ENCODE measurements at places on chromosomes 3 and 15.
A peak's percentile ranks its signal among the peaks of the same experiment; 100 is the strongest.

DNA sequence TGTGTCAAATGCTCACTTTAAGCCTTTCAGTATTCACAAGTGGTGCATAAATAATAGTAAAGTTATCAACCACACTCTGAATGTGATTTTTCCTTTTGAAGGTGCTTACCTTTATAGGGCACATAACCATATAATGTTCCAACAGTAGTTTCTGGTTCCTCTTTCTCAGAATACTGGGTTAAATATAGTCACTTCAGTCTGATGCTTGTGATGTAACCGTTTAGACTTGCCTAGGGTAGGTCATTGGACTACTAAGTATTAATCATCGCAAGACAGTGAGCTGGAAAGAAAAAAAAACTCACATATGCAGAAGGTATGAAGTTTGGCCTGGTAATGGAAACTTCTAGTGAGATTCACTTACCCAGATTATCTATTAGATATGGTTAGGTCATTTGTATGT, 1.9 kb downstream of the KBTBD8 start:
- H3K36me3 ChIP-seq: no peaks in the 10 kb centered on the region
- H3K4me3 ChIP-seq: no peak overlapping the region
- no peaks in the 10 kb centered on the region for H3K27me3 ChIP-seq
- peak; percentile 87 for DNase-seq
- H3K27ac ChIP-seq: peak overlapping the region; percentile 36
- peaks cover 8% of the 10 kb centered on the region for H3K4me1 ChIP-seq

DNA sequence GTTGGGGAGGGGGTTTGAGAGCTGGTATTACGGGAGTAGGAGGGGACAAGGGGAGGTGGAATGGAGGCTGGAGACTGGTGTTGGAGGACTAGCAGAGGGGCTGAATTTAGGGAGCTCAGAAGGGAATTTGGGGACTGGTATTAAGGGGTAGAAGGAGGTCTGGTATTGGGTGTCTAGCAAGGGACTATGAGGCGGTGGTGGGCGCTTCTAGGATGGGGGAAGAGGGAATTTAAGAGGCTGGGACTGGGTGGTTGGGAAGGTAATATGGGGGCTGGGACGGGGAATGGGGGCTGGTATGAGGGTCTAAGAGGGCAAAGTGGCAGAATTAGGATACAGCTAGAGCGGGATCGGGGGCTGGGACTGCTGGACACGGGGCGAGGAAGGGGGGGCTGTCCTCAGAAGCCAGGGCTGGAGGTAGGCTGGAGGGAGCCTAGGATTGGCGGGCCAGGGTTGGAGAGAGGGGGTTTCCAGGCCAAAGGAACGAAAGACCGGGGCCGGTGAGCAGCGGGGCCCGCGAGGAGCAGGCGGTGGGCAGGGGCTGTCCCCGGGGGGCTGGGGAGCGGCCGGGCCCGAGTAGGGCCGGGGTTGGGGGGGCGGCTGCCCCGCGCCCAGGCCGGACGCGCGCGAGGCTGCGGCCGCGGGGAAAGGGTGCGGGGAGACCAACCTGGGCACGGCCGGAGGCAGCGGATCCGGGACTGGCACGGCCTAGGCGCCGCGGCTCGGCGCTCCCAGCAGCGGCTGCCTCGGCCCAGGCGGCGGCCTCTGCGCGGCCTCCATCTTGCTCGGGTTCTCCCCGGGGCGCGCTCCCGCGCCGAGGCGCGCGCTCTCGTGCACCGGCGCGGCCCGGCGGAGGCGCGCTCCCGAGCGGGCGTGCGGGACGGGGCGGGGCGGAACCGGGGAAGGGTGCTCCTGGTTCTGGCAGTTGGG, at the start of gene LHFPL4:
TSS of gene LHFPL4 (minus strand) at position 802 of the 927 bp plus-strand sequence. CDS start 1,143 bp downstream, outside the sequence.
- H3K27me3 ChIP-seq: peaks cover 9% of the 10 kb centered on the region
- no peak for DNase-seq
- H3K4me1 ChIP-seq: no peaks in the 10 kb centered on the region
- no peaks in the 10 kb centered on the region for H3K36me3 ChIP-seq
- H3K4me3 ChIP-seq: no peak within 1 kb of the TSS
- no peak within 1 kb of the TSS for H3K27ac ChIP-seq

DNA sequence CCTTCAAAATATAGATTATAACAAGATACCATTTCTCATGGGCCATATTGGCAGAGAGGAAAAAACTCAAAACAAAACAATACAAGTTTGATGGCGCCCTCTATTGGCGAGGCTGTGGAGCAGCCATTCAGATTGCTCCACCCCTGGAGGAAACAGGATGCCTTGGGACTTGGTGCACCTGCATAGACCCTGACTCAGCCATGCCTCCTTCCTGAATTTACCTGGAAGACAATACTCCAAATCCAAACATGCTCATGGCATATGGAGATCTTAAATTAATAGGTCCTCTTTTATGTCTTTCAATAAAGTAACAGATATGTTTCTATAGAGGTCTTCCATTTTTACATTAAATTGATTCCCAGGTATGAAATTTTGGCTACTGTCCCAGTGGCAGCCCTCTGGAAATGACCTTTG, 90.0 kb downstream of the APBA2 start:
- H3K36me3 ChIP-seq: no peaks in the 10 kb centered on the region
- no peaks in the 10 kb centered on the region for H3K4me1 ChIP-seq
- no peak overlapping the region for H3K27ac ChIP-seq
- H3K27me3 ChIP-seq: peaks cover 29% of the 10 kb centered on the region

- H3K27me3 ChIP-seq: no peaks in the 10 kb centered on the region
- no peak for DNase-seq
- no peaks in the 10 kb centered on the region for H3K4me1 ChIP-seq
Observed at GRCh38 chr15:55937040-55937439, 56.4 kb downstream of the NEDD4 start.

GRCh38 chr15:59150185-59150584, 45.2 kb downstream of the CCNB2 start:
- H3K4me1 ChIP-seq: peaks cover 13% of the 10 kb centered on the region
- H3K27ac ChIP-seq: no peak overlapping the region
- no peak overlapping the region for H3K4me3 ChIP-seq
- peaks cover 64% of the 10 kb centered on the region for H3K36me3 ChIP-seq
- DNase-seq: no peak

- peak within 1 kb of the TSS; percentile 54 for H3K4me3 ChIP-seq
- no peaks in the 10 kb centered on the region for H3K36me3 ChIP-seq
- H3K27ac ChIP-seq: no peak within 1 kb of the TSS
- H3K27me3 ChIP-seq: peaks cover 61% of the 10 kb centered on the region
- peak; percentile 53 for DNase-seq
Observed at GRCh38 chr3:141050576-141051442, at the start of gene SPSB4. Gene SPSB4 (plus strand): TSS chr3:141051347. CDS start chr3:141066105, 14,758 bp downstream.

DNA sequence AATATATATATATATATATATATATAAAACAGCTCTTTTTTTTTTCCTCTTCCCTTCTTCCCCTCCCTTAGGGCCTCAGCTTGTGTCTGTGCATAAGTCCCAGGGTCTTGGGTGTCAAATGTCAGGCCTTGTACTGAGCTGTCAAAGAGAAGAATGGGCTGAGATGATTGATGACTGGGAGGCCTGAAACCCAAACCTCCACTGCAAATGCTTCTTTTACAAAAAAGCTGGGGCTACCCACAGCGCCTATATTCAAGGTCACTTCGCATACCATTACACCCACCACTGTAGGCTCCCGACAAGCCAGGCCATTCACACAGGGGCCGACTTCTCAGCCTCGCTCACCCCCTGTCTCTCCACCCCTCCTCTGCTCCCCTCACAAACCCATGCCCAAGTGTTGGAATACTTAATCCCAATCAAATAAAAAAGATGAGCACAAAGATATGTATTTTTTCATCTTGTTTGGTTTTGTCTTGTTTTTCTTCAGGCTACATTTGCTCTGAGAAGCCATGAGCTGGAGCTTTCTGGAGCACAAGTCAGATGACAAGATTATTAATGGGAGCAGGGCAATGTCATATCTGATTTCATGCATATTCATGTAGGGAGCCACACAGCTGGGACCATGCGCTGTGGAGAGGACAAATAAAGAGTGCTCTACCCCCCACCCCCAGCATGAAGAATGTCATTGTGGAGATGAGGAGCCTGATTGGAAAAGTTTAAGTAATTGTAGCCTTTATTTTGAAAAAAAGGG, 614.4 kb upstream of the NR2F2 start:
- no peaks in the 10 kb centered on the region for H3K4me1 ChIP-seq
- H3K27ac ChIP-seq: no peak overlapping the region
- H3K4me3 ChIP-seq: no peak overlapping the region
- no peak for DNase-seq

GRCh38 chr3:31358473-31359070, 174.2 kb upstream of the STT3B start:
- no peaks in the 10 kb centered on the region for H3K27me3 ChIP-seq
- no peak overlapping the region for H3K4me3 ChIP-seq
- DNase-seq: no peak
- no peak overlapping the region for H3K27ac ChIP-seq

DNA sequence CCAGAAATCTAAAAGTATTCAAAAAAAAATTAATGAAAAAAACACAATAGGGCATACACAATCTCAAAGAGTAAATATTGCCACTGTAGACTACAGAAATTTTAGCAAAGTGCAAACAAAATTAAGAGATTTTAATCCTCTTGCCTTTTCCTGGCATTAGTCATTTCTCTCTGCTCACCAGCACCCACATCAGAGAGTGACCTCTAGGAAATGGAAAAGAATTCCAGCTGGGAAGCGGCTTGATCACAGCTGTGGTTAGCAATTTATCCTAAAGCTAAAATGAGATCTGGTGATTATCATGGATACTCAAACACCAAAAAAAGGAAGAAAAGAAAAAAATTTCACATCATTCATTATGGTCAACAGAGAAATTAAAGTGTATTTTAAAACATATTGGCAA, 7.5 kb downstream of the CSNK1G1 start:
- H3K27ac ChIP-seq: no peak overlapping the region
- peaks cover 52% of the 10 kb centered on the region for H3K4me1 ChIP-seq
- peak; percentile 43 for DNase-seq
- H3K4me3 ChIP-seq: no peak overlapping the region
- no peaks in the 10 kb centered on the region for H3K27me3 ChIP-seq

DNA sequence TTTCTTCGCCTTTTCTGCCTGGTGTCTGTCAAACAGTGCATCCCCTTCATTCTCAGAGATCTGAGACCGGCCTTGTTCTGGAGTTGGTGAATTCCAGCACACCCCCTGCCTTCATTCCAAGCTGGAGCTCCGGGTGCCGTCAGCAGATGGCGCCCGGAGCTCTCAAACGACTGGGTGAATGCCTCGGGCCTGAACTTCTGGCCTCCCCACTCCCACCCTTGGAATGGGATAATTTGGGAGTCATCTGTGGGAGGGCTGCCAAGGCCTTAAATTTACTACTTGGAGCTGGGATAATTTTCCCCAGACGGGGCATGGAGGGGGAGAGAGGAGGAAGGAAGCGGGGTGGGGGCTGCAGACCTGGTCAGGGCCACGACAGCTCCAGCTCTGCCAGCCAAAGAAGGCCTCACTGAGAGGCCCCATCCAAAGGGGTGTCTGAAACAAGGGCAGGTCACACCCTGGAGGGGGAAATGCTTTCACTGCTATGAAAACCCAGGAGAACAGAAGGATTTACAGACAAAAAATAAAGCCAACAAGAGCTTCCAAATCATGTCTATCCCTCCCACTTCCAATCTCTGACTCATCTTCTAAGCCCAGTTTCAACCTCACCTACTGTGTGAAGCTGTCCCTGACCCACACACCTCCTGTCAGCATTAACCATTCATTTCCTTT, 187.9 kb downstream of the OPA1 start:
- H3K4me3 ChIP-seq: no peak overlapping the region
- peak; percentile 90 for DNase-seq
- H3K4me1 ChIP-seq: peaks cover 12% of the 10 kb centered on the region
- H3K36me3 ChIP-seq: no peaks in the 10 kb centered on the region
- peak overlapping the region; percentile 65 for H3K27ac ChIP-seq

DNA sequence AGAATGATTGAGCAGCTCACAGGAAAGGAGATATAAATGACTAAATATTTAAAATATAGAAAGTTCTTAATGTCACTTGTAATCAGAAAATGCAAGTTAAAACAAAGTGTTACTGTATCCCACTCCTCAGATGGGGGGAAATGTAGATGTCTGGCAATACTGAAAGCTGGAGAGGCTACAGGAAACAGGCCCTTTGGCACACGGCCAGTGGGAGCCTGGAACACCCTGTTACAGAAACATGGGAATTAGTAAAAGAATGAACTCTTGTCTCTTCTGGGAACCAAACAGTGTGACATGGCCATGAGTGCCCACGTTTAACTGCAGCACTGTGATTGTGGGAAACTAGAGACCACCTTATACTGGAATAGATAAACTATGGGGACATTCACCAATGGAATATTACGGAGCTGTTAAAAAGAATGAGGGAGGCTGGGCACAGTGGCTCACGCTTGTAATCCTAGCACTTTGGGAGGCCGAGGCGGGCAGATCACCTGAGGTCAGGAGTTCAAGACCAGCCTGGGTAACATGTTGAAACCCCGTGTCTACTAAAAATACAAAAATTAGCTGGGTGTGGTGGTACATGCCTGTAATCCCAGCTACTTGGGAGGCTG, 50.2 kb downstream of the CDCP1 start:
- H3K4me3 ChIP-seq: no peak overlapping the region
- no peak overlapping the region for H3K27ac ChIP-seq
- no peak for DNase-seq
- H3K36me3 ChIP-seq: no peaks in the 10 kb centered on the region
- peaks cover 20% of the 10 kb centered on the region for H3K4me1 ChIP-seq

DNA sequence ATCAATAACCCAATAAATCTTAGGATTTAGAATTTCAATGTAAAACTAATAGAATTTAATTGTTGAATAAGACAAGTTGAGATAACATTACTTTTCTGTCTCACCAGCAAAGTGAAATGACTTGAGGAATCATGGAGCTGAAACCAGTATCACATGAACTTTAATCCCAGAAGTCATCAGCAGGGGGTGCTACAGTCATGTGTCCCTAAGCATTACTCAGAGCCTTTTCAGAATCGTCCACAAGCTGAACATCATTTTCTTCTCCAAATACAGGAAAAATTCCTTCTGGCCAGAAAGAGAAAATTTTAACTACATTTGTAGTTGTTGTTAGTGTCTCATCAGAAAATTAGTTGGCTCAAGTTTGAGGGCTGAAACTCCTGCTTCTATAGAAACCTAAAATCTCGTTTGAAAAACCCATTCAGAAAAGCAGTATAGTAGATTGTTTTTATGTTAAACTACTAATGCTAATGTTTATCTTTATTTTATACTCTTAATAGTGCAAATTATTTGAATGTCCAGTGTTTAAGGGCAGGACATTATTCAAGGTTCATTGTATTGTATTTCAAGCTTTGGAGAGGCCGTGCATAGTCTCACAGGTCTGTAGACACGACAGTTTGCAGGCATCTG, 384.1 kb downstream of the PLOD2 start:
- H3K27me3 ChIP-seq: peaks cover 16% of the 10 kb centered on the region
- no peak overlapping the region for H3K27ac ChIP-seq
- DNase-seq: peak; percentile 69
- no peak overlapping the region for H3K4me3 ChIP-seq

GRCh38 chr3:115111632-115112031, 35.5 kb downstream of the ZBTB20 start:
- no peaks in the 10 kb centered on the region for H3K27me3 ChIP-seq
- H3K27ac ChIP-seq: no peak overlapping the region
- peak; percentile 15 for DNase-seq
